ENCODE measurements at places on chromosomes 6 and 20.

DNA sequence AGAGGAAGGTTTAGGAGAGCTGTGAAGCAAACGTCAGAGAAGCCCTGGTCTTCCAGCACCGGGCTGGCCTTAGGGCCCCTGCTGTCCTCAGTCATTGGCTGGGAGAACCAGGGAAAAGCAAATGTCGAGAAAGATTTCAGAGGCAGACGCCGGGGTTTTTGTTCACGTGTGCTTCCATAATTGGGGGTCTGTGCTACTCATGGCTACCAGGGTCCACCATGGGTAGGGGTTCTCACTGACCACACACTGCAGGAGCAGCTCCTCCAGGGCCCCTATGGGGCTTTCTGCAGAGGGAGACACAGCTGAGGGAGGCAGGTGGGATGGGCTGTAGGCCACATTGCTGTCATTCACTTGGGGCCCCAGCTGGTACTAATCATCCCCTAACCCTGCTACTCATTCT is 291.8 kb upstream of the FOXQ1 start:
- DNase-seq = no peak

DNA sequence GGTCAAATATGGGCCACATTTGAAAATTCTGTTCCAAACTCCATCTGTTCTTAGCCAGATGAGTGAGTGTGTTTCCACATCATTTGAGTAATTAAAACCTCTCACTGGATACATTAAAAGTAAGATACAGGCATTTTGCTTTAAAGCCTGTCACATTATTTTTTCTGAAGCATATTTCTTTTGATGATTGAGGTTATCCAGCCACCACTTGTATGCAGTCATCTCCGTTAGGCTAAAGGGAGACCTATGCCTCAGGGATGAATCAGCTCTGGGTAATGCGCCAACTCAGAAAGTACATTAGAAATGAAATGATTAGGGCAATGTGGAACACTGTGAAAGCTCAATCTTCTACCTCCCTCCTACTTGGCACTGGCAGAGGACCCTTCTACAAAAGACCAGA is 90.7 kb downstream of the SNAP25 start:
- DNase-seq = no peak

DNA sequence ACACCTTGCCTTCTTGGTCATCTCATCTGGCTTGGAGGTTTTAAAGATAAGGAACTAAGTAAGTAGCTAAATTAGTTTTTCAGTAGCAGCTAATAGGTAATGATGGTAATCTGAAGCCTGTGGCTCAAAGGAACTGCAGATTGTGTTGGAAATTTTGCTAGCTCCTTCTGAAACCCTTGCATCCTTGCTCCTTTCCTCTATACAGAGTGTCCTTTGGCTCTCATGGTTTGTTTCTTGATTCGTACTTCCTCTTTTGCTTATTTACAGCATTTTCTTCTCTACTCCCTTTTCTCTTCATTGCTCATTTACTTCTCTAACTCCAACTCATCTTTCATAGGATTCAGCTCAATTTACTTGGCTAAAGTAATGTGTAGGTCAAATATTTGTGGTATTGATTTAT is 19.0 kb downstream of the LRRC1 start:
- no peak for DNase-seq

DNA sequence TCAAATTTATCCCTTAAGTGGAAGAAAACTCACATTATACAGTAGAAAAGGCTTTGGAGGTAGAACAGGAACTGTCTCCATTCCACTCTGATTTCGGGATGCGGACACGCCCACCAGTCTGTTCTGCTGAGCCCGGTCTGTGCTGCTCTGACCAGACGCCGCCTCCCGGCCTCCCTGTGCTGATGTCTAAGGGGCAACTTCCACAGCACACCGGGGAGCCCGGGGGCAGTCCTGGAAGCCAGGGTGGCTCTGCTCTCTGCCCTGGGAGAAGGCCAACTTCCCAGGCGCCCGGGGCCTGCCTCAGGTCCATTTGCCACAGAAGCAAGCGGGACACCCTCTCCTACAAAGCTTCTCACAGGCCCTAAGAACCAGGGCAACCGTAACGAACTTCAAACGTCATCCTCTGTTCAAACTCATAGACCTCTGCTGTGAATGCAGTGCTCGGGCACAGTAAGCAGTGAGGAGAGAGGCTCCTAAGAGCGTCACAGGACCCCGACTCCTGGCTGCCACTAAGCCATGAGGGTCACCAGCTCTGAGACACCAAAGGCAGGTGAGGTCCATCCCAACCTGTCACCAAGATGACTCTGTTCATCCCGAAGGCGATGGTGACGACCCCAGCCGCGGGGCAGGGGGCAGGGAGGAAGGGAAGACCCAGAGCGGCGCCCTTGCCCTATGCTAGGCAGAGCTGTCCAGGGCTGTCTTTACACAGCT is 5.6 kb downstream of the TAF4 start:
- DNase-seq = no peak

- DNase-seq = no peak
These were observed 19.7 kb downstream of the RBL1 start for GRCh38 chr20:37075932-37076685.

GRCh38 chr20:59032713-59033059 is 551 bp upstream of the ATP5F1E start:
- no peak for DNase-seq

- DNase-seq = no peak
These were observed 38.3 kb downstream of the HECA start for GRCh38 chr6:139173172-139173571.

GRCh38 chr6:158629367-158630221 is 14.9 kb downstream of the DYNLT1 start:
- peak; percentile 29 for DNase-seq

GRCh38 chr20:11394145-11394833 is 523.4 kb upstream of the BTBD3 start:
- no peak for DNase-seq

DNA sequence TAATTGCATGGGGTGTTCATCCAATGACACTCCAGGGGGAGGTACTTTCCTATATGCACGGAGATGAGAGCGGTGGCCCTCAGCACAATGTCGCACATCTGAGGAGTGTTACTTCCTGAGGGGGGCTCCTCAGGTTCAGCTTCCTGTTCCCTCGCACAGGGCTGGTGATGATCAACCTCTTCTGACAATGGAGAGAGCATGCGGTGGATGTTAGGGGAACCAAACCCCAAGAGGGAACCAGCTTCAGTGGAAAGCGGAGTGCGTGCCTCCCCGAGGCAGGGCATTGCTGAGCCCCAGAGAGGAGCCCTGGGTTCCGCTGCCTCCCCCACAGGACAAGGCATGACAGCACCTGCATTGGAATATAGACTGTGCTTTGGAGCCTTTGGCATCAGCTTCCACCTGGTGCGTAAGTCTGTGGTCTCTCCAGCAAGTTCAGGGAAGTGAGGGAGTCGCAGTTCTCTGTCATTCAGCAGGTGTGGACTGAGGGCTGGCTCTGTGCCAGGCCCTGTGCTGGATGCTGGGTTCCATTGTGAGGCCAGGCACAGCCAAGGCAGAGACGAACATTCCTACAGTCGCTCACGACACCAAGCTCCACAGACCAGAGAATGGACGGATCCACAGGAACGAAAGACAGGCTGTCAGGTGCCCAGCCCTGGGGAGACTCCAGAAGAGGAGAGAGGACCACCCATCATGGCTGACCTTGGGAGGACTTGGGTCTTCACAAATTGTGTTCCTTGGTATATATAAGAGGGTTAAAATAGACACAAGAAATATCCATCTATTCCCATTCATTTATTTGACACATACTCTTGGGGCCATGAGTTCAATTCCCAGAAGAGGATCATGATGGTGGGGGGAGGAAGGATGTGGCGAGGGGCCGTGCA is 3.9 kb upstream of the ZNF831 start:
- DNase-seq = peak; percentile 55

DNA sequence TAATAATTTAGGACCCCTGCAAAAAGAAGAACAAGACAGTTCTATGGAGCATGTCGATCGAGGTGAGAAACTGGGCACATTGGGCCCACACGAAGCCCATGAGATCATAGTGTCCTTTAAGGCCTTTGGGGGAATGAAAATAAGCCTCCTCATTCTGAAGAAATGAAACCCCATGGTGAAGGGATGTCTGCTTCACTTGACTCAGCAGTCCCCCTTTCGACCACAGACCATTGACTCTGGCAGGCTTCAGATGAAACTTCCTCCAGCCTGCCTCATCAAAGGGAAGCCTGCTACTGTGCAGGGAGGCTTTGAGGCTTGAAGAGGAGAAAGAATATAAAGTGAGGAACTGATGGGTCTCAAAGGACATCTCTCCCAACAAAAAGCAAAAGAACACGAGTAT is 144.2 kb upstream of the FBXL4 start:
- no peak for DNase-seq

DNA sequence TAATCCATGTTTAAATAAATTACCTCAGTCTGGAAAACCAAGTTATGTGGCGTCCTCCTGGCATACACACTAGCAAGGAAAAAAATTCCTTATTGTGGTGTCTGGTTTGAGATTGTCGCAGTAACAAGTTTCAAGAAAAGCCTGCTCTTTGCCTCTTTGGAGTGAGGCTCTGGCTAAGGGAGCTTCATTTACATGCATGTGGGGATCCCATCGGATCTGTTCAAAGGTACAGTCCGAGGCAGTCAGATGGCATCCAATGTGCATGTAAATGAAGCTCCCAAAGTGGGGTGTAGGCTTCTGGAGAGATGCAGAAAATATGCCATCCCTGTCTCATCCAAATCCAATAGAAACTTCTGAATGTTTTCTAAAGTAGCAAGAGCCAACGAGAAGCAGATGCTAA is 199.5 kb upstream of the FBXL4 start:
- DNase-seq = no peak

GRCh38 chr6:110878751-110879522 is 4.4 kb downstream of the AMD1 start:
- DNase-seq = peak; percentile 11

- DNase-seq = no peak
These were observed 290.5 kb downstream of the SLC35F1 start for GRCh38 chr6:118197539-118197938.

- DNase-seq = no peak
These were observed 157.1 kb downstream of the AKAP7 start for GRCh38 chr6:131292145-131292938.

- no peak for DNase-seq
These were observed 220.8 kb upstream of the HEY2 start for GRCh38 chr6:125528621-125529041.

DNA sequence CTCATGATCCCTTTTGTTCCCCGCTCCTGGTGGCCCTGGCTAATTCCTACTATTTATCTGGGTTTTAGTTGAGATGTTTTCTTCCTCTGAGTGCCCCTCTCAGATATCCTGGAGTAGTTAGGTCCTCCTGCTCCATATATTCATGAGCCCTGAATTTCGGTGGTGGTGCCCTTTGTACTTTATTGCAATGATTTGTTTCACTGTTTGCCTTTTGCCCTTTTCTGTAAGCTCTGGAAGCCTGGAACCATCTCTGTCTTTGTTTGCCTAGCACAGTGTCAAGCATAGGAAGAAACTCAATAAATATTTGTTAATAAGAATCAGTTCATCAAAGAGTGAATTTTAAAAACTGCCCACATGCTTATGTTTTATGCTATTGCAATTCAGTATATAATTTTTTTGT is 144.9 kb downstream of the DNAH8 start:
- DNase-seq = no peak

DNA sequence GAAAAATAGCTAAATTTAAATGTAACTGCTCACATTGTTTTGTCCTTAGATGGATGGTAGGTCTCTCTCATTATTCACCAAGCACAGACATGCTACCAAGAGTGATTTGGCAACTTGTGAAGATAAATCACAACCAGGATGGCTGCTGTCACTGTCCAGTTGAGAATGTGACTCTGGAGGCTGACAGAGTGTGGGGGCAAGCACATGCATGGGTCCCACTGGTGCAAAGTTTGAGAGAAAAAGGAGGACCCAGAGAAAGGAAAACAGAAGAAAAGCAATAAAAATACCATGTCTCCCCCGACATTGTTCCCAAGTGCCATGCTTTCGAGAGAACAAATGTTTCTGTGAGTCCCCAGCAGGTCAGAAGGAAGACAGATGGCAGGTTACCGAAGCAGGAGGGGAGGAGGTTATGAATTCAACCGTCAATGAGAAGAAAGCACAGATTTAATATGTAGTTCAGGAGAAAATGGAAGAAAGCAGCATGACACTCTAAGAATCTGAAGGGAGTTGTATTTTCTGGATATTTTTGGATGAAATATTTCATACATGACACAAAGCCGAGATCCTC is 73.0 kb upstream of the TSHZ2 start:
- no peak for DNase-seq

GRCh38 chr6:133456944-133457343 is 215.8 kb downstream of the EYA4 start:
- no peak for DNase-seq

DNA sequence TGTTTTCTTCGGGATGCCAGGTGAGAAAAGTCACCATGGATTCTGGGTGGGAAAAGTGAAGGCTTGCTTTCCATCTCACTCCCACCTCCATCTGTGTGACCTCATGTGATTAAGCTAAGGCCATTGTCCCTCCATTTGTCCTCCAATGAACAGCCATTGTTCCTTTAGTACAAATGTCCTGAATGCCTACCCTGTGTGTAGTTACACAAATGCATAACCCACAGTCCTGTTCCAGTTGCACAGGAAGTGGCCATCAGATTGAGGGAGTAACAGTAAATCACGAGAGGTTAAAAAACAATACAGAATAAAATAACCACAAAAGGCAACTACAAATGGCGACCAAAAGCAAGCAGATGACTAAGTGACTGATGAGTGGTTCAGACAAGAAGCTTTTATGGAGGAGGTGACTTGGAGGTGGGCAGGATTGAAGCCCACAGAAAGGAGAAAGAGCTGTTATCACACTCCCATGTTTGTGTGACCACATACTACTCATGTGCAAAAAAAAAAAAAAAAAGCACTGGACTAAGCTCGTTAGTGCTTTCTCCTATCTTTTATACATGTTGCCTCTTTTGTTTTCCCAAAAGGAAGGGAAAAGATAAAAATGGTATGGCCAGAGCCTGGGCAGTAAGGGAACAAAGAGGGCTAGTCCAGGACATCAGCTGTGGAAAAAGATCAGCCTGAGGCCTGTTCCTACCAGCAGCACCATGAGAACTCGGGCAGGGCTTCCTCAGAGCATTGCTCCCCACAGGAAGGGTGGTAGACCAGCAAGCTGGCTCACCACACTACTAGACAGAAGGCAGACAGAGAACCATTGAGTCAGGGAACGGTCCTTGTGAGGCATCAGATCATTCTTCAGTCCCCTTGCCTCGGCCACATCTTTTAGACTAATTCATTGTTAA is 111.0 kb downstream of the TFAP2A start:
- no peak for DNase-seq

DNA sequence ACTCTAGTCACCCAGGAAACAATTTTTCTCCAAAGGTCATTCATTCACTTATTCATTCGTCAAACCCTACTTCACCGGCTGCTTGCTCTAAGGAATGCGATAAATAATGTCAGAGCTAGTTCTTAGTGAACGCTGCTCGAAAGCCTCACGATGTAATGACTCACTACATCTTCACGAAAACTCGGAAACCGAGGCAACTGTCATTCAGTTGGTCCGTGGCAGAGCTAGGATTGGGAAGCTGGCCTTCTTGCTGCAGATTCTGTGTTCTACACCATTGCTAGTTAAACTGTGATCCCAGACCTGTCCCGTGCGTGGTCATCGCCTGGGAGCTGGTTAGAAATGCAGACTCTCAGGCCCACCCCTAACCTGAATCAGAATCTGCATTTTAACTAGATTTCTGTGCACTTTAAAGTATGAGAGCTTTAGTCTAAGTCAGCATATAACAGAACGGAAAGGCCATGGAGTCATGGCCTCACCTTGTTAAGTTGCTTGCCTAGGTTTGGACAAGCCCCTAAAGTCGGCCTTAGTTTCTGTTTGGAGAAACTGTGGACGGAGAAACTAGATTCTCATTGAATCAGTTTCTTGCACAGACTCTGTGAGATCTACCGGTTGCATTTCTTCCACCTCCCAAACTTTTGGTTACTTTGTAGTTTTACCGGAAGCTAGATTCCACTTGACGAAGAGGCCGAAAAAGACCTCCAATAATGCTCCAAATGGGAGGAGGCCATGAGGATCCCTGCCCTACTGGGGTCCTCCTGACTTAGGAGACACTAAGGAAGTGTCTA is 651 bp upstream of the CCND3 start:
- peak; percentile 18 for DNase-seq
